ENCODE measurements at places on chromosomes 1 and 21.

DNA sequence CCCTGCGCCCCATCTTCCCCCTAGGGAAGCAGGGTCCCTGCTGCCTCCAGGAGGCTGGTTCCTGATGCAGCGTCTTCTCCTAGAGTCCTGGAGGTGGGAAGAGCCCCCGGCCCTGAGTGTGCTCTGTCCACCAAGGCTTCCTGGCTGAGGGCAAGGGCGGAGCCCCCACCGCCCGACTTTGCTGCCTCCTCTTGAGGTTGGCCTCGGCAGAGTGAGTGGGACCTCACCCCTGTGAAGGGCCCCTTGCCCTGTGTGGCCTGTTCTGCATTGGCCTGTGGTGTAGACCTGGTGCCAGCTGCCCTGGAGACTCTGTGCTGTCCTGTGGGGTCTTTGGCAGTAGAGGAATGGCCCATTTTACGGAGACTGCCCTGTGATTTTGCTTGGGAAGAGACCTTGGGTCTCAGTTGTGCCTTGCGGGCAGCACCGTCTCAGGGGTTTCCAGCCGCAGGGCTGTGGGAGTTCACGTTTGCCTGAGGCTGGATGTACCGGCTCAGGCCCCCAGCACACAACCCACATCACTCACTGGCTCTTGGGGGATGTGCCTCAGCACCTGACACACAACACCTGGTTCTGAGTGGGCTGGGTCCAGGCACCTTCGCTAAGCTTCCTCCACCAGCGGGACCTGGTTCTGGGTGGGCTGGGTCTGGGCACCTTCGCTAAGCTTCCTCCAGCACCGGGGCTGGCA is 73.6 kb downstream of the SKI start:
- no peak for DNase-seq

GRCh38 chr1:14516974-14517840 is 81.3 kb upstream of the KAZN start:
- no peak for DNase-seq

GRCh38 chr1:17190010-17190995 is 14.6 kb upstream of the PADI1 start:
- DNase-seq: no peak

- no peak for DNase-seq
These were observed 12.1 kb upstream of the SGIP1 start for GRCh38 chr1:66521721-66522365.

DNA sequence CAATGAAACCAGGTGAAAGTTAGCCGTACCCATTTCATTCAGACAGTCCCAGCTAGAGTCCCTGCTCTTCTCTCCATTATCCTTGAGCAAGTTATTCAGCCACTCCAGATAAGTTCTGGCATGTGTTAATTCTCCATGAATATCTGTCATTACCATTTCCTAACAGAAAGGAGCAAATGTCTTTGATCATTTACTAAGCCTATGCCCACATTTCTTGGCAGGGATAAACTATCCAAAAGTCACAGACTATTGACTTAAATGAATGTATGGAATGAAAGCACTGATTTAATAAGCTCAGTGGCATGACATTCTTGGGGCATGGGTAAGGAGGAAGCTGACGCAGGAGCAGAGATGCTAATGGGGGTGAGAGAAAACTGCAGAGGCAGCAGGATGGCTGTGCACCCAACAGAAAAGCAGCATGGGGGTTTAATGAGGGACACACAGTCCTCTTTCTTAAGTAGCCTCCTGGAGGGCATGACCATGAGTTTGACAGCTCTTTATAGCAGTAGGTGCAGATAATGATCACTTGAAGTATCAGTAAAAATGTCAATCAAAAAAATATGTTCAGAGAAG is 17.6 kb upstream of the DHCR24 start:
- no peak for DNase-seq

DNA sequence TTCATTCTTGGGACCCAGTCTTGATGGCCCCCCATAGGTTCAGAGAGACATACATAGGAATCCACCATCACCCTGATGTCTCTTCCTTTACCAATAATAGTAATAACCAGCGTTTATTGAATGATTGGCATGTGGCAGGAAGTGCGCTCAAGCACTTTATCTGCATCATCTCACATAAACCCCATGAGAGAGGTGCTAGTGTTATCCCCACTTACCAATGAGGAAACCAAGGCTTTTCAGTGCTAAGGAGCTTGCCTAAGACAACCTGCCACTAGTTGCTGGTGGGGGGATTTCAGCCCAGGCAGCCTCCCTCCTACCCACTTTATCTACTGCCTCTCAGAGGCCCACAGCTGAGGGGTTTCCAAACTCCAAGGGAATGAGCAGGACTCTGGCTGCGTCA is 7.7 kb downstream of the LGR6 start:
- DNase-seq: no peak

DNA sequence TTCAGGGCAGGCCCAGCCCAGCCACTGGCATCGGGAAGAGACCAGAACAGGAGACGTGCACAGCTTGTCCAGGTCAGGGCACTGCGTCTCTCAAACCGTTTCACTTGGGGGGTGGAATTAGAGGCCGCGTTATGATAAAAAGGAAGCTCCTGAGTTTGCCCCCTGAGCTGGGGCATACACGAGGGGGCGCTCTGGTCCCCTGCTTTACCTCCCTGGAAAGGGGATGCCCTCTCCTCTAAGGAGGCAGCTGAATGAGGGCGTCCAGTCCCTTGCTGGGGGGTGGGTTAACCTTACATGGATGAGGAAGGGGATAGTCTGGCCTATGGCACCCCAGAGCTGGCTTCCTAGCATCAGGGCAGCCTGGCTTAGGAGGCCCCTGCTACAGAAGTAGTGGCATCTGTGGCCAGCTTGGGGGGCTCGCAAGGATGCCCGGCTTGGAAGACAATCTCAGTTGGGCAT is 2.3 kb downstream of the MYOG start:
- no peak for DNase-seq

GRCh38 chr1:109926662-109927300 is 16.1 kb downstream of the CSF1 start:
- DNase-seq: no peak
